Osteocyte (in vitro differentiated cells): ENCODE measurements at places on chromosomes 7 and 10. TPM values are rescaled to one million over a fixed set of nuclear protein-coding genes. Genes with fewer than 3 reads are reported as not detected.
A peak's percentile ranks its signal among the peaks of the same experiment; 100 is the strongest.

Gene JCAD
- 7.5 and 7.7 TPM in 2 replicates for total RNA-seq

Gene TEX47
- not detected in 2 replicates for total RNA-seq

Gene RPEL1
- not detected in 2 replicates for total RNA-seq

Gene CALY
- 3.5 TPM in 2 replicates for total RNA-seq

Gene EVX1
- not detected in 2 replicates for total RNA-seq

Gene GRID2IP
- total RNA-seq, result 0.10 and 0.13 TPM in 2 replicates

- DNase-seq, result no peak
- peaks cover 2% of the 10 kb centered on the region for H3K4me1 ChIP-seq
- no peak overlapping the region for H3K4me3 ChIP-seq
- no peak overlapping the region for H3K27ac ChIP-seq
- H3K36me3 ChIP-seq, result no peaks in the 10 kb centered on the region
- H3K27me3 ChIP-seq, result peaks cover 5% of the 10 kb centered on the region
Measured at GRCh38 chr7:73768641-73769480, 1.2 kb downstream of the CLDN3 start.

DNA sequence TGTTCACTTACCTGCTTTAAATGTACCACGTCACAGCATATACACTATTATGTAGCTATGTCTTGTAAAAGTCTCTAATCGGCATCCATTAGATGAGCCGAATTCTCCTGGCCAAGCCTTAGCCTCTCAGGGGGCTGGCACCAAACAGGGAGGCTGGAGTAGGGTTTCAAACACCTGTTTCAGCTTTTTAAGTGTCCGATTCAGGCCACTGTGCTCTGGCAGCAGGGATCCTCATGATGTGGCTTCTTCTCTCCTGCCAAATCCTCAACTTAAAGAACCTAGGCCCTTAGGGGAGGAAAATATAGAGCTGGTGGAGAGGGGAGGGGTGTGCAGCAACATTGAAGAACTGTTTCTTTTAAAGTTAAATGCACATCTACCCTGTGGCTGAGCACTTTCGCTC lies 68.5 kb upstream of the NFKB2 start:
- H3K36me3 ChIP-seq, result peaks cover 5% of the 10 kb centered on the region
- H3K27me3 ChIP-seq, result no peaks in the 10 kb centered on the region
- peaks cover 24% of the 10 kb centered on the region for H3K4me1 ChIP-seq
- peak overlapping the region; percentile 38 for H3K27ac ChIP-seq
- H3K4me3 ChIP-seq, result no peak overlapping the region

DNA sequence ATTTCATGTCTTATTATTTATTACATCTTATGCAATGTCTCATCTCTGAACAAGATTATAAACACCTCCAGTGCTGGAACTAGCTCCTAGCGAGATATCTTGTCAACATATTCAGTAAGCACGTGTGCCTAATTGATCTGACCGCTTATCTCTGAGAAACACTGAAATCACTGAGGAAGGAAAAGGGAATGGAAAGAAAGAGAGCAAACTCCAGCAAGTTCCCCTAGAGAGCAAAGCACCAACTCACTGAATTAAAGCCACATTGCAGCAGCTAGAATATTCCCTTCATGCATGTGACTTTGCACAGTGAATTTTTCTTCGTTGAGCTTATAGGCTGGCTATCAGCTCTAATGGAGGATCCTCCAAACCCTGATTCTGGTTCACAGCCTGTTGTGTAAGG lies 177.1 kb upstream of the FRMD4A start:
- H3K36me3 ChIP-seq, result peaks cover 26% of the 10 kb centered on the region
- DNase-seq, result no peak
- no peak overlapping the region for H3K27ac ChIP-seq
- H3K4me1 ChIP-seq, result no peaks in the 10 kb centered on the region
- H3K27me3 ChIP-seq, result no peaks in the 10 kb centered on the region

DNA sequence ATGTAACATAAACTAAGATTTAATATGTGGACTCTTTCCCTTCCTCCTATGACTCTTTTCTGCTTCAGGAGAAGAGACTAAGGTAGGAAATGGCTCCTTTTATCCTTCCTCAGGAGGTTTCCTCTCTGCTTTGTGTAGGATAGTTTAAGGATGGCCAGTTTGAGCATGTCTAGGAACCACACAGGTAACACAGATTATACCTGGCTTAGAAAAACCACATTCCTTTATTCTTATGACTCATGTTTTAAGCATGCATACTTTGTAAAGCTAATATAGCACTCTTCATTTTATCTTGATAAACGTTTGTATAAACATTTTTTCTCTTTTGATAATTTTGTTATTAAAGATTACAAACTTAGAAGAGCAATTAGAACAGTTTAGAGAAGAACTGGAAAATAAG lies 57.8 kb downstream of the CYP51A1 start:
- no peaks in the 10 kb centered on the region for H3K4me1 ChIP-seq
- no peaks in the 10 kb centered on the region for H3K27me3 ChIP-seq
- DNase-seq, result no peak
- H3K36me3 ChIP-seq, result peaks cover 34% of the 10 kb centered on the region

- H3K4me3 ChIP-seq, result no peak overlapping the region
- peaks cover 15% of the 10 kb centered on the region for H3K4me1 ChIP-seq
- DNase-seq, result no peak
- no peaks in the 10 kb centered on the region for H3K27me3 ChIP-seq
- H3K36me3 ChIP-seq, result peaks cover 24% of the 10 kb centered on the region
- H3K27ac ChIP-seq, result no peak overlapping the region
Measured at GRCh38 chr7:6438427-6438826, 9.3 kb downstream of the DAGLB start.

GRCh38 chr10:36051500-36051991 lies 409.4 kb upstream of the FZD8 start:
- no peak for DNase-seq
- H3K4me1 ChIP-seq, result peaks cover 6% of the 10 kb centered on the region
- H3K27me3 ChIP-seq, result peaks cover 3% of the 10 kb centered on the region
- H3K36me3 ChIP-seq, result peaks cover 4% of the 10 kb centered on the region
- H3K4me3 ChIP-seq, result no peak overlapping the region
- H3K27ac ChIP-seq, result no peak overlapping the region

DNA sequence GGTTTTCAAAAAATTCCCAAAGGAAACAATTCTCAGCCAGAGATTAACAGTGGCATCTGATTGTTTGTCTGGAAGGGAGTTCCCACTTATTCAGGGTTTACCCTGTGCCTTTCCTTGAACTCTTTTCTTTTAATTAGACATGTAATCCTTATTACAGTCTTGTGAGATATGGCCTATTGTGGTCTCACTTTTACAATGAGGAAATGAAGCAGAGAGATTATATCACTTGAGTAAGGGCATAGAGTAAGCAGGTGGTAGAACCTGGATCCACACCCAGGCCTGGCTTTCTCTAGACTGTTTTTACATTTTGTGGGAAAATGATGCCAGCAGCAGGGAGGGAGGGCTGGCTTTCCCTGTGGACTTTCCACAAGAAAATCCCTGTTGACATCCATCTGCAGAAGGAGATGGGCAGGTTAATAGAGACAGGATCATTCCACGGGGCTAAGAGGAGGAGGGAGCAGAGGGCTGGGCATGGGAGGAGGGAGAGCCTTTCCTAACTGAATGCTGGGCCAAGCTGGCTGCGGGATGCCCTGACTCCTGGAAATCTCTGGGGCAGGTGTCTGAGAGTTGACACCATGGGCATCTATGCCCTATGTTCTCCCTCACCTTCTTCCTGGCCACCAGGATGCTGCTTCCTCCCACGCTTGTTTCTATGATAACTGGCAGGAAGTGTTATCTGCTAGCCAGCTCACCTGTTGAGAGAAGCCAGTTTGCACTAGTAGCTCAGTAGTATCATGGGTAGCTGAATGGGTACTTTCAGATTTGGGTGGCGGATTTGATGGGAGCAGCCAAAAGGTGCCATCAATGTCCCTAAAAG lies 28.7 kb upstream of the ARHGAP22 start:
- H3K4me3 ChIP-seq, result no peak overlapping the region
- no peaks in the 10 kb centered on the region for H3K36me3 ChIP-seq
- H3K27ac ChIP-seq, result peak overlapping the region; percentile 35
- peaks cover 31% of the 10 kb centered on the region for H3K4me1 ChIP-seq

DNA sequence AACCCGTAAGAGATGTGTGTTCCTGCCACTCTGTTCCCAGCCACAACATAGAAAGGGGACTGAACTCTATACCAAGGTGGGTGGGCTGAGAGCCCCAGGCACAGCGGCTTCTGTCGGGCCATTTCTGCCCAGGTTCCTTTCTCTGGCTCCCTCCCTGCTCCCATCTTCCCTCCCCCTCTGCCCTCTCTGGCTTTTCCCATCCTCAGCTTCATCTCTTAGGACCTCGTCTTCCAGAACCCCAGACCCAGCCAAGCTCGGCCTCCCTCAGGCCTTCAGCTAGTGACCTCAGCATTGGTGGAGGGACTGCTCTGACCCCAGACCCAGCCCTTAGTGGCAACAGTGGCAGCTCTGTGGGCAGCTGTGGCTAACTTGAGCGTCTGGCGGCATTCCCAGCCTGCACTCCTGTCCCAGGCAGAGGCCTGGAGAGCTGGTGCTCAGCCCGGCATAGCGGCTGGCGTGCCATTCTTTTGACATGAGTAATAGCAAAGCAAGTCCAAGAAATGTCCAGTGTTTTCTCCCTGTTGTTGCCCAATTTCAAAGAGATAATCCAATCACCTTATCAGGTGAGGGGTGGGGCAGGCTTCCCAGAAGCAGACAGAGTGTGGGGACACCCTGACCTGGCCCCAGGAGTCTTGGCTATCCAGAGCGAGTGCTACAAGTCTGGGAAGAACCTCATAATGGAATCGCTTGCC lies 15.9 kb downstream of the PTPRE start:
- no peaks in the 10 kb centered on the region for H3K27me3 ChIP-seq
- peak overlapping the region; percentile 76 for H3K27ac ChIP-seq
- DNase-seq, result no peak
- no peak overlapping the region for H3K4me3 ChIP-seq
- H3K4me1 ChIP-seq, result peaks cover 7% of the 10 kb centered on the region
- no peaks in the 10 kb centered on the region for H3K36me3 ChIP-seq

DNA sequence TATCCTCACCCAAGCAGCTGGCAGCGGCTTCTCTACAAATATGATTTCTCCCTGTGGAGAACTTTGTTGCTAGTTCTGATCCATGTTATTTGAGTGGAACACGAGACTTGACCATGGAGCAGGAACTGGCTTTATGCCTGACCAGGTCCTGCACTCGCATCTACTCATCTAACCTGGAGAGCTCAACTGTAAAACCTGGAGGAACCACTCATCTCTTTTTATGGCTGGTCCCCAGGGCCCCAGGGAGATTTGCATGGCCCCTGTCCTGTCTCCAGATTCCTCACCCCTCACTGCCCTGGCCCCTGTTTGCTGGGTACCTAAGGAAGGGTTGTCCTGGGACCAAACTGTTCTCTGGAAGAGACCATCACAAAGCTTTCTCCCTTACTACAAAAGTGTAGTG lies 16.0 kb downstream of the TCAF1 start:
- peak overlapping the region; percentile 32 for H3K4me3 ChIP-seq
- peaks cover 17% of the 10 kb centered on the region for H3K36me3 ChIP-seq
- H3K27ac ChIP-seq, result no peak overlapping the region
- no peaks in the 10 kb centered on the region for H3K27me3 ChIP-seq

DNA sequence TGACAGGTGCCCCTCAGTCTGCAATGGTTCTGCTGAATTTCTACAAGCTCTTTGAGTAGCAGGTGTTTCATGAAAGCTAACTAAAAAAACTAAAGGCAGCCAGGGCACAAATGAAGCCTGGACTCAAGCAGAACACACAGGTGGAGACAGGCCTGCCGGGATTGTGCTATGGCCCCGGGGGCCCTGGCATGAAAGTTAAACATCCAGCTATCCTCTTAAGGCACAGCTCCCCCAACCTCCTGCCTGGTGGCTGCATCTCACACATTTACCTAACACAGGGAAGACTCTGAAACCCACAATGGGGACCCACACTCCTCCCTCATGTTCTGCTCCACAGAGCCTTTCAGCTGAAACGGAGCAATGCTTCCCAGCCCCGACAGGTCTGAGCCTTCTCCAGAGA lies 76.3 kb upstream of the CAMK2B start:
- no peak for DNase-seq
- H3K4me1 ChIP-seq, result peaks cover 11% of the 10 kb centered on the region
- peaks cover 18% of the 10 kb centered on the region for H3K36me3 ChIP-seq
- no peak overlapping the region for H3K4me3 ChIP-seq
- H3K27me3 ChIP-seq, result no peaks in the 10 kb centered on the region
- no peak overlapping the region for H3K27ac ChIP-seq

DNA sequence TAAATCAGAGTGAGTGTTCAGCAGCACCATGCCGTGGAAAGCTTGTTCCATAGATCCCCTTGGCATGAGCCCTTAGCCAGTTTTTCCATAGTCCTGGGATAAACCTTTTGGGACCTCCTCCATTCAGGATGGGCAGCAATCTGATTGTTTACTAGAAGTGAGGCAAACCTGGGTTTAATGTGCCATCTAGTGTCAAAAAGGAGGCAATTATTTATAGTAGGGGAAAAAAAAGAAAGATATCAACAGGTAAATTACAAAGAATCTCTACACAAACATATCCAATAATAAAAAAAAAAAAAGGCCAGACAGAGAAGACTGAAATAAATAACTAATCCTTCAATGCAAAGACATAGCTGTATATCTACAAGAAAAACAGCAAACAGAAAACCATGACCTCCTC lies 229.0 kb upstream of the STK17A start:
- H3K27me3 ChIP-seq, result peaks cover 46% of the 10 kb centered on the region
- no peaks in the 10 kb centered on the region for H3K4me1 ChIP-seq
- H3K4me3 ChIP-seq, result no peak overlapping the region

DNA sequence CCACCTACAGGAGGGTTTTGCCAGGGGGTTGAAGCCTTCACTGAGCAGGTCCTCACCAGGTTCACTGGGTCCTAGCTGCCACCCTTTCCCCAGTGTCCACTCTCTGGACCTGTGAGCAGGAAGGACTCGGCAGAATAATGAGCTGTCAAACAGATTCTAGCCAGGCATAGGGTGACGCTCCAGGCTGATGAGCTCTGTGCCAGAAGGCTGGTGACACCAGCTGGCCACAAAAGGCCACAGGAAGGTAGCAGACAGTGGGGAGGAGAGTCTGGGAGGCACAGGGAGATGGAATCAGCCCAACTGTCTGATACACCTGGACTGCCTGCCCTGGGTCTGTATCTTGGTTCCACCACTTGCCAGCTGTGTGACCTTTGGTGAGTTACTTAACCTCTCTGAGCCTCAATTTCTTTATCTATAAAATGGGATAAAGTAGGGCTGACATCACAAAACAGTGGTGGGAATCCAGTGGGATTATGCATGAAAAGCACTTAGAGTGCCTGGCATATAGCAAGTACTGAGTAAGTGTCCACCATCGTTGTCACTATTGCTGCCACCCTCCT lies 26.7 kb upstream of the NDST2 start:
- H3K4me1 ChIP-seq, result no peaks in the 10 kb centered on the region
- H3K27ac ChIP-seq, result no peak overlapping the region
- no peaks in the 10 kb centered on the region for H3K27me3 ChIP-seq
- no peak overlapping the region for H3K4me3 ChIP-seq

GRCh38 chr7:151827620-151828019 lies 49.3 kb downstream of the PRKAG2 start:
- H3K4me1 ChIP-seq, result peaks cover 6% of the 10 kb centered on the region
- peaks cover 37% of the 10 kb centered on the region for H3K27me3 ChIP-seq
- no peak overlapping the region for H3K27ac ChIP-seq
- DNase-seq, result no peak
- H3K4me3 ChIP-seq, result no peak overlapping the region

DNA sequence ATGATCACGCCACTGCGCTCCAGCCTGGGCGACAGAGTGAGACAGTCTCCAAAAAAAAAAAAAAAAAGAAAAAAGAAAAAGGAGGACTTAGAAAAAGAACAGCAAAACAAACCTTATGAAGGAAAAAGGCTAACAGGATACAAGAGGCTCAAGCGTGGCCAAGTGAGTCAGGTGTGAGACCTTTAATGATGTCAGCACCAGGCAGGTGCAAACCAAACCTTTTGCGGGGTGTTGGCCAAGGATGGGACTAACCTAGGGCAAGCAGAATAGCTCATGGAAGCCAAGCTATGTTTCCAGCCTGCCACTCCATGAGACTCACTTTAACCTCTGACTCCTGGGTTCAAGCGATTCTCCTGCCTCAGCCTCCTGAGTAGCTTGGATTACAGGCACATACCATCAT lies 11.3 kb upstream of the GNA12 start:
- no peak for DNase-seq
- no peaks in the 10 kb centered on the region for H3K36me3 ChIP-seq
- no peak overlapping the region for H3K4me3 ChIP-seq
- no peaks in the 10 kb centered on the region for H3K27me3 ChIP-seq
- H3K4me1 ChIP-seq, result peaks cover 11% of the 10 kb centered on the region
